ENCODE measurements at places on chromosomes 13 and 19.

DNA sequence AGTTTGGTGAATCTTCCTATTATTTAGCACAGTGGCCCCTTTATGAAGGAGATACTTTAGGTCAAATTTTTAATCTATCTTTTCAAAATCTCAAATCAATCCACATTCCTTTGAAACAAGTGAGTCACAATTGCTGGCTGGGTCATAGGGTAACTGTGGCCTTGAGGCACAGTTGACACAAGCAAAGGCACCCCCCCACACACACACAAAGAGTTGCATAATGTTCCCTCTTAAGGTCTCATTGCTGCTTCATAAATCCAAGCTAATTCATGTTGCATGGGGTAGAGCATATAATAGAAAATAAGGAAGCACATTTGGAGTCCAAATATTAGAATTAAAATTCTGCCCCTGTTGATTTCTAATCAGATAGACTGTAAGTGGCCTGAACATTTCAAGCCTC lies 171.5 kb downstream of the DLEU7 start:
- no peak for DNase-seq

GRCh38 chr19:18223860-18224524 lies 2.2 kb downstream of the PDE4C start:
- DNase-seq: no peak

DNA sequence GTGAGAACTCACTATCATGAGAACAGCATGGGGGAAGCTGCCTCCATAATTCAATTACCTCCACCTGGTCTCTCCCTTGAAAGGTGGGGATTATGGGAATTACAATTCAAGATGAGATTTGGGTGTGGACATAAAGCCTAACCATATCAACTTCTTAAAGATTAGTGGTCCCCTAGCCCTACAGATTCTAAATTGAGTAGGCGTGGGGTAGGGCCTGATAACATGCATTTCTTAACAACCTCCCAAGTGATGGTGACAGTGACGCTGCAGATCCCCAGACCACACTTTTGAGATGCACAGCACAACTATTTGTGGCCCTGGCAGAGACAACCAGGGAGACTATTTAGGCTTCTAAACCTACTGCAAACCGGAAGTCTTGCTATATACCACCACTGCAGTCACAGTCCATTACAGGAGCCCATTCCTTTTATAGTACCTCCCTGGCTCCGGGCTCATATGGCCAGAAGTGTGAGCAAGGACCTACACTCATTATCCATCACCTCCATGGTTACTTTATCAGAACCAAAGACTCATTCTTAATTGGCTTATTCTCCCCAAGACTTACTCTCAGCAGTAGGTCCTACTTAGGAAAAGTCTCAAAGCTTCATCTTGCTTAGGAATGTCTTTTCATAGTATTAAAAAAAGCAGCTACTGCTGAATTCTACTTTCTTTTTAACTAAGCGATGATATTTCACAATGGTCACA lies 2.1 kb upstream of the DPY19L3 start:
- DNase-seq: no peak

DNA sequence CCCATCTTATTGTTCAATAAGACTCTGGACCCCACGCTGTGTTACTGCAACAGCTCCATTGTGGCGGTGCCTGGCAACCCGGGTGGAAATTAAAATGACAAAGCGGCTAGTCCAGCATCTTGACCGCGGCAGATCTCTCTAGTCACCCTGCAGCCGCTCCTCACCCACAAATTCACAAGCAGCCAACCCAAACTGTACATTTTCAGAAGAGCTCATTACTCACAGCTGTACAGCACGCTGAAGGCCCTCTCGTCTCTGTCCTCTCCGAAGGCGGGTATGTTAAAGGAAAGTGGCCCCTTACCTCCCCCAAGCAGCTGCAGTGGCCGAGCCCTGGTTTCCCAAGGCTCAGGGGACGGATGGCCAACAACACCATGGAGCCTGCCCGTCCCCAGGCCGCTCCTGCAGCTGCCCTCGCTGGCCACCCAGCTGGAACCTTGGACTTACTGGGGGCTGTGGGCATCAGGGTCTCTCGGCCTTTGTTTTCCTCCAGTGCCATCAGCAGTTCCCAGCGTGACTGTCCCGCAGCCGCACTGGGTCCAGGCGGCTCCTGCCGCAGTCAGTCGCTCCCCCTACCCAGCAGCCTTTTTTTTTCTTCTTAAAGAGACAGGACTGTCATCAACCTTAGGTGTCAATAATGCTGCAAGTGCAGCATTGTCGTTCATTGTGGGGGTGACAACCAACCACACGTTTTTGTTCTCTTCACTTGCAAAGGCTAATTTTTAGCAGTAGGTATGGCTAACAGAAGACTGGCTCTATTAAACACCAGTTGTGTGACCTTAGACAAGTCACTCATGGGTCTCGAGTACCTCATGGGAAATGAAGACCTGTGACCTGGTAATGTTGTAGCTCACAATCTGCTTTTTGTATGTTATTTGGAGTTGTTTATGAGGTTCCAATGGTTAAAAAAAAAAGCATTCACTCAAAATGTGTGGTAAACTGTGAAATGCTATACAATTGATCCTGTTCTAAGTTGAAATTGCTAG lies at the start of gene SACS:
SACS (minus strand) TSS at position 532 of the 983 bp plus-strand sequence. CDS start 22,463 bp downstream, outside the sequence.
- DNase-seq: no peak

GRCh38 chr19:5093297-5093928 lies 124.5 kb downstream of the KDM4B start:
- no peak for DNase-seq

GRCh38 chr19:13428352-13428751 lies 77.9 kb downstream of the CACNA1A start:
- DNase-seq: no peak

- DNase-seq: no peak
Measured at GRCh38 chr19:409516-410242, 732 bp upstream of the C2CD4C start.

- no peak for DNase-seq
Measured at GRCh38 chr19:12779162-12779993, 4.0 kb upstream of the HOOK2 start.

DNA sequence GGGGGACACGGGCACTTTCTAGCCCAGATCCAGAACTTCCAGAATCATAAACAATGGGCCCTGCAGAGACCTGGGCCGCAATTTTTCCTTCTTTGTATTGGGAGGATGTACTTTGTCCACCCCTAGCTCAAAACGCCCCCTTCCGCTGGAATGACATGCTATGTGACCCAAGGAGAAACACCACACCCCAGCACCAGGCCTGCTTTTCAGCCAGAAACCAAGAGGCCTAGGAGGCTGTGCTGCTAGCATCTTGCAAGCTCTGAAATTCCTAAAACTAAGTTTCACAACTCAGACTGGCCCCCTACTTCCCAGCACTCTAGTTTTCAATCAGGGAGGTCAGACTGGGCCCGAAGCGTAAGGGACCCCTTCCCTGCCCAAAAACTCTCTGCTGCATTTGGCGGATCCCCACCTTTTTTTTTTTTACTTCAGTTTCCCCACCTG lies 538 bp downstream of the LSM4 start:
- no peak for DNase-seq

DNA sequence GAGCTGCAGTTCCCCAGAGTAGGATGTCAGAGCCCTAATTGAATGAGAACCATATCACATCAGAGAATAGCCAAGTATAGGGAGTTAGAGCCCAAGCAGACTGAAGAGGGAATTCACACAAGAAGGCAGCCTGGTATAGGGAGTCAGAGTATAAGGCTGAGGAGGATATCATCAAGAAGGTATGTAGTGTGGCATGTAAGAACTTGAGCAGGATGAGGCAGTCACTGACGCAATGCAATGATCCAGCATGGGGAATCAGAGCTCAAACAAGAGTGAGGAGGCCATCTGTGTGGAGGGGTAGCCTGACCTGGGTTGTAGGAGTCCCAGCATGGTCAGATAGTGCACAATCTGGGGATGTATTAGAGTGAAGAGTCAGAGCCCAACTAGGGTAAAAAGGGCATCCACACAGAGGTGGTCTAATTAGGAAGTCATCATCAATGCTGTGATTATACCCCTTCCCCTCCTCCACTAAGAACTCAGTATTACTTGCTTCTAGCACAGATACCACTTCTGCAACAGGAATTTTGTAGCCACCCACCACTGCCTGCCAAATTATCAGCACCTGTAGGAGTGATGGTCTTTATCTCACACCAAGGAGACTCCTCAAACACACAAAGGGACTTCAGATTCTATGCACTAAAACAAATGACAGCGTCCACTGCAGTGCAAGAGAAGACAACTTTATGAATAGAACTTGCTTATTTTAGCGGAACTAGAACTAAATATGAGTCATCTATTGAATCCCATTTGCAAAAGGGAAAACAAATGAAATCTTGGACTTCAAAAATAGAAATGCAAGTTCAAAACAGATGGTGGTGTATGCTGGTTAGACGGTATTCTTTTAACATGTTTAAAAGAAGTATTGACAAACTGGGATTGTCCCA lies 107.2 kb downstream of the FNDC3A start:
- no peak for DNase-seq

GRCh38 chr13:39918620-39919236 lies 263.3 kb downstream of the COG6 start:
- no peak for DNase-seq

DNA sequence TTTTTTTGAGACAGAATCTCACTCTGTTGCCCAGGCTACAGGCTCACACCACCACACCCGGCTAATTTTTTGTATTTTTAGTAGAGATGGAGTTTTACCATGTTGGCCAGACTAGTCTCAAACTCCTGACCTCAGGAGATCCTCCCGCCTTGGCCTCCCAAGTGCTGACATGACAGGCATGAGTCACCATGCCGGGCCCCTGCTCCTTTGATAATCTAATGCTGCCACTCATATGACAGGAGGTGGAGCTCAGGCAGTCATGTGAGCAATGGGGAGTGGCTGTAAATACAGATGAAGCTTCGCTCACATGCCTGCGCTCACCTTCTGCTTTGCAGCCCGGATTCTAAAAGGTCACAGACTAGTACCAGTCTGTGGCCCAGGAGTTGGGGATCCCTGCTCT lies 25.1 kb downstream of the ARHGEF18 start:
- DNase-seq: no peak

- no peak for DNase-seq
Measured at GRCh38 chr13:84129966-84130365, 247.7 kb upstream of the SLITRK1 start.

- DNase-seq: no peak
Measured at GRCh38 chr13:33052506-33053280, 36.5 kb downstream of the KL start.

DNA sequence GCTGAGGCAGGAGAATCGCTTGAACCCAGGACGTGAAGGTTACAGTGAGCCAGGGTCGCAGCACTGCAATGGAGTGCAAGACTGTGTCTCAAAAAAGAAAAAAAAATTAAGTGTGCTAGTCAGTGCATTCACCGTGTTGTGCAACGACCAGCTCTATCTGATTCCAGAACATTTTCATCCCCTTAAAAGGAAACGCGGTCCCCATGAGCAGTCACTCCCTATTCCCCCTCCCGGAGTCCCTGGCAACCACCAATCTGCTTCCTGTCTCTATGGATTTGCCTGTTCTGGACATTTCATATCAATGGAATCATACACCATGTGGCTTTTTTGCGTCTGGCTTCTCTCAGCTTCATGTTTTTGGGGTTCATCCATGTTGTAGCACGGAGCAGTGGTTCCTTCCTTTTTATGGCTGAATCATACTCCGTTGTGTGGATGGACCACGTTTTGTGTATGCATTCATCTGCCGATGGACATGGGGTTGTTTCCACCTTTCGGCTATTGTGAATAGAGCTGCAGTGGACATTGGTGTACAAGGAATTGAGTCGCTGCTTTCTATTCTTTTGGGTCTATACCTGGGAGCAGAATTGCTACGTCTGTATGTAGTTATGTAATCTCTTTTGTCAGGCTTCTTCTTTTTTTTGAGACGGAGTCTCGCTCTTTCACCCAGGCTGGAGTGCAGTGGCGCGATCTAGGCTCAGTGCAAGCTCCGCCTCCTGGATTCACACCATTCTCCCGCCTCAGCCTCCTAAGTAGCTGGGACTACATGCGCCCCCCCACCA lies 19.8 kb downstream of the MYO9B start:
- no peak for DNase-seq

DNA sequence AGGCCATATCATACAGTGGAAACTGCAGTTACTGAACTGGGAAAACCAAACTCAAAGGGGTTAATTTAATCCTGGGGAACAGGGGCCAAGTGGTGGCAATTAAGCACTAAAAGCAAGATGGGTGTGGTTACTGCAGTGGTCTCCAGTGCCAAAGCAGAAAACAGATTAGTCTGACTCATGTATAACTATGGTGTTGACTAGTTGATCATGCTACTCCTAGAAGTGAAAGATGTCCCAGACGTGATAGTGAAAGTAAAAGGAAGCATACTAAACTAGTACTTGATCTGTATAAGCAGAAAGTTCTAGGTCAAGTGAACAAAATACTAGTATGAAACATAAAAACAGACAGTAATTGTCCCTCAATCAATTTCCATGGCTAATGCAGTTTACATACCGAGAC lies 360.0 kb upstream of the SLITRK5 start:
- DNase-seq: no peak

DNA sequence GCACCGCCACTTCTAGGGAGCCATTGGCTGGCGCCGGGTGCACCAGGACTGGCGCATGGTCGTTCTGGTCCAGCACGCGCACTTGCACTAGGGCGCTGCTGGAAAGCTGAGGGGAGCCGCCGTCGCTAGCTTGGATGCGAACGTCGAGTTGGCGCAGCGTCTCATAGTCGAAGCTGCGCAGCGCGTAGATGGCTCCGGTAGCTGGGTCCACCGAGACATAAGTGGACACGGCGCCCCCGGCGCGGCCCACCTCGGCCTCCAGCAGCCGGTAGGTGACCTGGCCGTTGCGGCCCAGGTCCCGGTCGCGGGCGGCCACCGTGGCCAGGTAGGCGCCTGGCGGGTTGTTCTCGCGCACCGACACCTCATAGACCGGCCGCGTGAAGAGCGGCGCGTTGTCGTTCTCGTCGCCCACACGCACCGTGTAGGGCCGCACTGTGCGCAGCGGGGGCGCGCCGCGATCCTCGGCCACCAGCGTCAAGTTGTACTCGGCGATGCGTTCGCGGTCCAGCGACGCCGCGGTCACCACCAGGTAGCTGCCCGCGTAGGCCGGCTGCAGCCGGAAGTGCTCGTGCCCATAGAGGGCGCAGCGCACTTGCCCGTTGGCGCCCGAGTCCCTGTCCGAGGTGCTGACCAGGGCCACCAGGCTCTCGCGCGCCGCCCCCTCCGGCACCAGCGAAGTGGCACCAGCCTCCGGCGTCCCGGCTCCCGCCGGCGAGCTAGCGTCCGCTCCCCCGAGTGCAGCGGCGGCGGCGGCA lies 1.7 kb downstream of the PCDH8 start:
- no peak for DNase-seq

DNA sequence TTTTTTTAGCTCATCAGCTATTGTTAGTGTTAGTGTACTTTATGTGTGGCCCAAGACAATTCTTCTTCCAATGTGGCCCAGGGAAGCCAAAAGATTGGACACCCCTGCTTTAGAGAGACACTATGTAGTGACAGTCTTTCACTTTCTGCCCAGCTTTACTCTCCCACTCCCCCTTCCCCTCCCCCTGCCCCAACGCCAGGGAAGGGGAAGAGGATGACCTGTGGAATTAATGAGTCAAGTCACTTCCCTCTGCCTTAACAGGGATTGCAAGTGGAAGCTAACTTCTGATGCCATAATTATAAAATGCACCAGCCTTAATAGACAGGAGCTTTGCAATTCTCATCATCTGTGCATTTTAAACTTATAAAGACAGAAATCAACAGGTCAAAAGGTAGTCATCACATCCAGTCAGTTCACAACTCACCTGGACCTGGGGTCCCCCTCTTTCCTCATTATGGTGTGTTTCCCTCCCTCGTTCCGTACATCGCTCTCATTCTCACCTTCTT lies 1.6 kb downstream of the ZNF415 start:
- no peak for DNase-seq
